ENCODE measurements at places on chromosomes 7 and 10. TPM values are rescaled to one million over a fixed set of nuclear protein-coding genes. Genes with fewer than 3 reads are reported as not detected.

The ZNF488 gene
- 0.36 TPM for total RNA-seq

The CACNB2 gene
- not detected for total RNA-seq

The SPDYE3 gene
- not detected for total RNA-seq

The NEUROD6 gene
- total RNA-seq, result not detected

The NET1 gene
- 22.2 TPM for total RNA-seq

The UCN3 gene
- not detected for total RNA-seq

The PPP1R17 gene
- total RNA-seq, result not detected

The GNAT3 gene
- not detected for total RNA-seq

The SDK1 gene
- total RNA-seq, result 6.3 TPM

The CLCN1 gene
- total RNA-seq, result not detected

The DRGX gene
- total RNA-seq, result not detected

The MKLN1 gene
- total RNA-seq, result 44.9 TPM

The PRSS2 gene
- total RNA-seq, result not detected

The OPN1SW gene
- total RNA-seq, result not detected

The EBF3 gene
- total RNA-seq, result not detected

The GDF10 gene
- 0.19 TPM for total RNA-seq

The ZSCAN25 gene
- total RNA-seq, result 32.4 TPM

The DOCK1 gene
- total RNA-seq, result 0.53 TPM

The LLCFC1 gene
- not detected for total RNA-seq

The LOXL4 gene
- total RNA-seq, result not detected

The VWC2 gene
- total RNA-seq, result not detected
